Left lobe of liver (tissue), 2 donors: ENCODE measurements at places on chromosomes 7 and 10. TPM values are rescaled to one million over a fixed set of nuclear protein-coding genes. Genes with fewer than 3 reads are reported as not detected.
A peak's percentile ranks its signal among the peaks of the same experiment; 100 is the strongest.

GRCh38 chr10:9535744-9536143 lies 1481.3 kb downstream of the GATA3 start:
- DNase-seq, result no peak

- DNase-seq, result no peak
Observed at GRCh38 chr10:14184841-14185315, 145.8 kb downstream of the FRMD4A start.

GRCh38 chr7:116524221-116524608 lies 621 bp upstream of the CAV1 start:
- DNase-seq, result no peak

- DNase-seq, result no peak
Observed at GRCh38 chr7:95684037-95684436, 87.7 kb upstream of the PDK4 start.

GRCh38 chr7:8325067-8325466 lies 63.1 kb upstream of the ICA1 start:
- DNase-seq, result no peak

DNA sequence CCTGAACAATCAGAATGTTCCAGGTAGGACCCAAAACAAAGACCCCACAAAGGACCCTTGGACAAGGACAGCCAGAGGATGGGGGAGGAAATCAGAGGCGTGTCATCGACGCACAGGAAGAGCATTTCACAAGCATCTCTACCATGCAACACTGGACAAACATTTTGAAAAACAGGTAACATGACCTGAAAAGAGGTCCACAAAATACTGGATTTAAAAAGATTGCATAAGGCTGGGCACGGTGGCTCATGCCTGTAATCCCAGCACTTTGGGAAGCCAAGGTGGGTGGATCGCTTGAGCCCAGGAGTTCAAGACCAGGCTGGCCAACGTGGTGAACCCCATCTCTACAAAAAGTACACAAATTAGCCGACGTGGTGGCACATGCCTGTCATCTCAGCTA lies 60.5 kb upstream of the RNF32 start:
- DNase-seq, result no peak

DNA sequence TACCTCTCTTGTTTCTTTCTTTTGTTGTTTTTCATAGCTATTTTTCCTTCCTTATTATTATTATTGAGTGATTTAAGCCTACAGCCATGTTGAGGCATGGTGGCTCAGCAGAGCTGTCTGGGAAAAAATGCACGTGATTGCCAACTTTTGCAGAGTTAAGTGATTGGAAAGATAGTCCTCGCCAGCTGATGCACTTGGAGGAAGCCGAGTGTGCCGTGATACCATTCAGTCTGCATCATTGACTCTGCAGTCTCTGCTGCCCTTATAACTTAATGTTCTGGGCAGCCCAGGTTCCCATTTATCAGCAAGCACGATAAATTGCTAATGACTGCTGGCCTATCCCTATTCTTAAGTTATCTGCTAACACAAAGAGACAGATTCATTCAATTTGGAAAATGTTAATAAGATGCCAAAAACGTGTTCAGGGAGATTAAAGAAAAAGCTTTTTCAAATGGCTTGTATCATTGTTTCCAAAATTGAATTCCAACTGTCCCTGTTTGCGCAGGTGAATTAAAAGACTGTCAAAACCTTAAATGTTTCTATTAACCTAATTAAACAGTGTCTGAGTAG lies 232.9 kb upstream of the NPY start:
- DNase-seq, result no peak

DNA sequence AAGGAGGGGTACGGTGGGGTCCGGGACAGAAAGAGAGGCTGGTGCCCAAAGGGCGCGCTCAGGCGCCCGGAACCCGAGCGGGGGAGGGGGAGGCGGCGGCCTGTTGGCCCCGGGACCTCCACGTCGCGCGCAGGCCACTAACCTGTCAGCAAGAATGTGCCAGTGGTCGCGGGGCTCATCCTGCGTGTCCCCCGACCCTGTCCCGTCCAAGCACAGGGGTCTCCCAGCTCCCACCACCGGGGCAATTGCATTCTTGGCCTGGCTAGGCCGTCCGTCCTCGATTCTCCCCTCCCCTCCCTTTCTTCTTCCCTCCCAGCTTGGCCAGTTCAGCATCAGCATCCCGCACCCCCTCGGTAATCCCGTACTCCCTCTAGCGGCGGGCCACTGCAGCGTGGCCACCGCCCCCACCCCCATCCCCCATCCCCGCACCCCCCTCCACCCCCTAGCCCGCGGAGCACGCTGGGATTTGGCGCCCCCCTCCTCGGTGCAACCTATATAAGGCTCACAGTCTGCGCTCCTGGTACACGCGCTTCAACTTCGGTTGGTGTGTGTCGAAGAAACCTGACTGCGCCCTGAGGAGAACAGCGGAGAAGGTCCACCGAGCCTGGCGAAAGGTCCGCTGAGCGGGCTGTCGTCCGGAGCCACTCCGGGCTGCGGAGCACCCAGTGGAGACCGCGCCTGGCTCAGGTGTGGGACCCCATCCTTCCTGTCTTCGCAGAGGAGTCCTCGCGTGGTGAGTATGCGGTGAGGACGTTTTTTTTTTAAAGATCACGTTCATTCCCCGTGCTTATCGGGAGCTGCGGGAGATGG lies at the start of gene SGCE:
Gene SGCE (minus strand): TSS at position 286 of the 810 bp plus-strand sequence. CDS start 35 bp downstream, at position 251.
- DNase-seq, result peak; percentile 64

DNA sequence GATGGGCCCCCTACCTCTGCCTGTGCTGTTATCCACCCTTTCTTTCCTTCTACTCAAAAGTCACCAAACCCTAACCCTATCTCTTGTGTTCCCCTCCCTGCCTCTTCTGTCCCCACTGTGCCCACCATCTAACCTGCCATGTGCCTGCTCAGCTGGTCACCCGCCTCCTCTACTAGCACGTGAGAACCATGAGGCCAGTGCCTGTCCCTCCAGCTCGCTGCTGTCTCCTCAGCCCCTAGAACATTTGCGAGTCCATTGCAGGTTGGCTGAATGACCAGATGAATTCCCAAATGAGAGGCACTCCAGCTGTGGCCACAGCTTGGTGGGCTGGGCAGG lies 129.0 kb downstream of the ARHGAP22 start:
- peak; percentile 23 for DNase-seq

- DNase-seq, result no peak
Observed at GRCh38 chr7:77867537-77867865, 68.9 kb downstream of the PHTF2 start.

- no peak for DNase-seq
Observed at GRCh38 chr10:99548041-99548530, 15.3 kb downstream of the NKX2-3 start.

DNA sequence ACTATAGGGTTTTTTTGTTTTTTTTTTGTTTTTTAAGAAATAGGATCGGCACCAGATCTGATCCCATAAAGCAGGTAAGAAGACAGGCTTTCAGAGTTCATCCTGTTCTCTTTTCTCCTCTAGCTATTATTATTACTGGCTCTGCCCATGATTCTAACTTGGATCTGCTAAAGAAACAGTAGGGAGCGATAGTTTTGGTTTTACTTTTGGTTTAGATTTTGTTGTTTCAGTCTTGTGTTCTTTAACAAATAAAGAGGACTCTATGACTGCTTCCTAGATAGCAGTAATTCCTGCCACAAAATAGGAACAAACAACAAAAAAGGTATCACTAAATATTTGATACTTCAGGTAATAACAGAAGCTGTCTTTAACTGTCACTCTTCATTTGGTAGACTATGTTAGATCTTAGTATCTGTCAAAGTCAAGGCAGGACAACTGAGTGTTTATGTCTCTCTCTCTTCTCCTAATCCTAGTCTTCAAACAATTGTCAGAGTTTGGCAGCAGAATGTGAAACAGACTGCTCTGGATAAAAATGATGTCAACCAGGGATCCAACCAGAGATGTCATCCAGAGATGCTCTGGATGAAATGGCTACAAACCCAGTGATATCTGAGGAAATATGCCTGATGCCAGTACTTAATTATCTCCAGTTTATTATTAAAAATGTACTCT lies 99.8 kb downstream of the KMT2C start:
- no peak for DNase-seq

DNA sequence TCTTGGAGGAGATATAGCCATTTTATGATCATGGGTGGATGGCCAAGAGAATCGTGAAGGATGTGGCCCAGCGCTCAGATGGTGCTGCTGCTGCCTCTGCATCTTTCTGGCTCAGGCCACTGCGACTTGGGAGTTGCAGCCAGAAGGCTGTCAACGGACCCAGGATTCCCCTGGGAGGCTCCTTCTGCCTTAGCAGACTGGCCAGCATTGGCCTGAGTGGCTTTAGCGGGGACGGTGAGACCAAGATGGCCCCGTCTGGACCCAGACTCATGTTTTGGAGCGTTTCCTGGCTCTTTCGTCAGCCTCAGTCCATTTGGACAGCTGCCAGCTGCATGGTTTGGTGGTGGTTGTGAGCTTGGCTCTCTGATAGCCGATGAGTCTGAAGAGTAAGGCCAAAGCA lies 97.2 kb downstream of the GALNT17 start:
- DNase-seq, result no peak

GRCh38 chr7:109343678-109344077 lies 774.0 kb downstream of the DNAJB9 start:
- DNase-seq, result no peak

DNA sequence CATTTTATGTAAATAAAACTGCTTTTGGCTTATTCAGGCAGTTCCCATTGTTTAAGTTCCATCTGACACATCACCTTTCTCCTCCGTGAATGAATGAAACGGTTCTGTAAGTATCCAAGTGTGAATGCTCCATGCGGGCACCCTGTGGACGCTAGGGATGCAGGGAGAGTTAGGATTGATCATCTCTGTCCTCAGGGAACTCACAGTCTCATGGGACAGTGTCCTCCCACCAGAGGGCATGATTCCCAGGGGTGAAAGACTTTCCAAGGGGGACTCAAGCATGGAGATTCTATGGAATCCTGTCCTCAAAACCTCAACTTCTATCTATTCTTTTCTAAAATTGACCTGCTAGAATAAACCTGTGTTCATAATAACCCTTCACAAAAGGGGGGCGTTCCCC lies 98.8 kb downstream of the HECW1 start:
- no peak for DNase-seq

Gene MYOZ1
- total RNA-seq, result not detected

Gene CLCN1
- not detected for total RNA-seq

Gene BMPR1A
- total RNA-seq, result 12.6 TPM

Gene UNCX
- not detected for total RNA-seq

Gene ZNF783
- 5.1 TPM for total RNA-seq

Gene SLC16A9
- 0.73 TPM for total RNA-seq

Gene POM121C
- total RNA-seq, result 18.2 TPM

Gene FAM237B
- not detected for total RNA-seq

Gene TDRD1
- 0.05 TPM for total RNA-seq

Gene TSPAN13
- total RNA-seq, result 41.3 TPM

Gene SEMA3A
- 0.58 TPM for total RNA-seq

Gene GNA12
- total RNA-seq, result 16.2 TPM

Gene BTBD16
- total RNA-seq, result 1.5 TPM

Gene TRRAP
- total RNA-seq, result 15.8 TPM
